Urinary bladder (tissue), 4 donors: ENCODE measurements at places on chromosomes 16 and 17.

DNA sequence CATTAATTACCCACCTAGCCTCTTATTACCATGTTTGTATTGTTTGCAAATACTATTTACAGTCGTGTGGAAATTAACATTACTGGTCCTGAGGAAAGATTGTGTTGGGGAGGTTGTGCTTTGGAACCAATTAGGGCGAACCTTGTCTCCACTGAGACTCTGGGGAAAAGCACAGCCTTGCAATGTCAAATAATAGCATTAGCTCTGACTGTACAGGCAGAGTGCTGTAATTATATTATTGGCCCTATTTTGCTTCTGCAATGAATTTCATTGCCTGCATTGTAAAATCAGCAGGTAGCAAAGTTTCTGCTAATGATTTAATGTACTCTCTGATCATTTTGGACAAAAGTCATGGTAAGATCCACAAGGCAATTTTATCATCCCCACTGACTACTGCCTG, 97.0 kb downstream of the WWOX start:
- no peak for DNase-seq

GRCh38 chr16:49704586-49705155, 151.2 kb downstream of the ZNF423 start:
- no peak for DNase-seq

- DNase-seq, result no peak
Observed at GRCh38 chr16:71974068-71974818, 26.0 kb downstream of the PKD1L3 start.

DNA sequence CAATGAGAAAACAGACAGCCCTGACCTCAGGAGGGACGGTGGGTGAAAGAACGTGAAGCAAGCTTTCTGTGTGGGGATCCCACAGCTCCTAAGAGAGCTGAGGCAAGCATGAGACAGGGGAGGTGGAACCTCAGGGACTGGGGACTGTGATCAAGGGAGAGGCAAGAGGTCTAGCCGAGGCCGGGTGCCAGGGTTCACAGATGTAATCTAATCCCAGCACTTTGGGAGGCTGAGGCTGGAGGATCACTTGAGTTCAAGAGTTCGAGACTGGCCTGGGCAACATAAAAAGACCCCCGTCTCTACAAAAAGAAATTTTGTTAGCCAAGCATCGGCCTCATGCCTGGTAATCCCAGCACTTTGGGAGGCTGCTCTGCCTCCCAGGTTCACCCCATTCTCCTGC, 4.5 kb upstream of the ADAM11 start:
- DNase-seq, result no peak

DNA sequence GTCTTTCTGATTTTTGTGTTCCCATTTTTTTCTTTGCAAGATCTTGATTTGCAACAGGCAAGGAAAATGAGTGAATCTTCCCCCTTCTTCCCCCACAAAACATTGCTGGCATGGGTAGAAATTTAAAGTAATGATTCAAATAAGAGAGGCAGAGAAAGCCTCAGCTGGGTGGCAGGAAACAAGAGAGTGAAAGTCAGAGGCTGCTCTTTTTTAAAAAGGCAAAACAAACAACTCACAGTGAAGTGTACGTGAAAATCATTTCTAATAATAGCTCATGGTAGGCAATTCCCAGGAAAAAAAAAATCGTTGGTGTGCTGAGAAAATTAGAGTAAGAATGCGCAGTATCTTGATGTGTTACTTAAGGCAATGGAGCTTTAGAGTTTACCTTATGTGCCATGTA, 229.5 kb downstream of the FTO start:
- DNase-seq, result no peak

DNA sequence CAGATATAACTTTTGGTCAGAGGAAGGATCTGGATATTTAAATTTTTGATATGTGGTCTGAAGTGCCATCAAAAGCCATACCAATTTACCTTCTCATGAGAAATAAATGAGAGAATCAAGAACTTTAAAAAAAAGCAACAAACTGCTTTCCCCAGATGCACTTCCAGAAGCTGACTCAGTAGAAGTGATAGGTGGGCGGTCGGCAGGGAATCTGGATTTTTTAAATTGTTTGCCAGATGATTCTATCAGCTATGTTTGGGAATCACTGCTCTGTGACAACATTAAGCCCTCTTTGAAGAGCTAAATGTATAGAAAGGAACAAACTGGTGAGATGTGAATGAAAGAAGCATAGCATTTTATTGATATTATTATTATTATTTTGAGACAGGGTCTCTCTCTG, 19.2 kb downstream of the CDH3 start:
- DNase-seq, result no peak

- DNase-seq, result no peak
Observed at GRCh38 chr16:503150-504071, 24.1 kb upstream of the CAPN15 start.

DNA sequence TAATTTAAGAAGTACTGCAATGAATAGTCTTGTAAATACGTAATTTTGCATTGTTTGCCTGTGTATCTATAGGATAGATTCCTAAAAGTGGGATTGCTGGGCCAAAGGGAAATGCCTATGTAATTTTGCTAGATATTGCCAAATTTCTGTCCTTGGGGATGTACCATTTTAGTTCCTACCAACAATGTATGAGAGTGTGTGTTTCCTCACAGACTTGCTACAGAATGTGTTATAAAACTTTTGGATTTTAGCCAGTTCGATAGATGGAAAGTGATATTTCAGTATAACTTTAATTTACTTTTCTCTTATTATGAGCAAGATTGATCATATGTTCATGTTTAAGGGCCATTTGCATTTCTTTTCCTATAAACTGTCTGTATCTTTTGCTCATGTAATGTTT, 8.3 kb downstream of the TANGO6 start:
- no peak for DNase-seq

DNA sequence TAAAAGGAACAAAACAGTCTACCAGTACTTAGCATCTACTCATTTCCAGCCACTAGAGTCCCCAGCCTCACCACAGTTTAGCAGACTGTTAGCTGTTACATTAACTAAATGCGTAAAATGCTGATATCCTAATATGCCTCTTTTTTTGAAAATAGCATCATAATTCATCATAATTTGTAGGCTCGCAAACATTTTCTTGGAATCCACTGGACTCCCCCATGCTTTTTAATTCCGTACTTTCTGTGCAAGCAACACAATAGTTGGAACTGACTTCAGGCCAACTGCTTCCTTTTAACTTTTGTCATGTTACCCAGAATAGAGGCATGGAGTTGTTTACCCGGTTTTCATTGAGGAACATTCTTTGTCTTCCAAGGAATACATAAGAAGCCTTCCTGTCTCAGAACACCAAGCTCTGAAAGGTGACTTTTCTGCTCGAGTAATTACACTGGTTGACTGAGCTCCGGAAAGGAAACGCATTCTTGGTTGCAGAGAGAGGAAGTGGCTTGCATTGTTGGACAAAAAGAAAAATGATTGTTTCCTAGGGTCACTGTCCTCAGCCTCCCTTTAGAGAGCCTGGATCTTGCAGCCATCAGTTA, 30.9 kb upstream of the SEC14L1 start:
- peak; percentile 55 for DNase-seq

GRCh38 chr16:88202207-88202745, 180.5 kb upstream of the ZNF469 start:
- no peak for DNase-seq

- no peak for DNase-seq
Observed at GRCh38 chr16:89101303-89102040, 7.8 kb downstream of the ACSF3 start.

GRCh38 chr17:70307430-70308225, 138.3 kb downstream of the KCNJ2 start:
- DNase-seq, result no peak

DNA sequence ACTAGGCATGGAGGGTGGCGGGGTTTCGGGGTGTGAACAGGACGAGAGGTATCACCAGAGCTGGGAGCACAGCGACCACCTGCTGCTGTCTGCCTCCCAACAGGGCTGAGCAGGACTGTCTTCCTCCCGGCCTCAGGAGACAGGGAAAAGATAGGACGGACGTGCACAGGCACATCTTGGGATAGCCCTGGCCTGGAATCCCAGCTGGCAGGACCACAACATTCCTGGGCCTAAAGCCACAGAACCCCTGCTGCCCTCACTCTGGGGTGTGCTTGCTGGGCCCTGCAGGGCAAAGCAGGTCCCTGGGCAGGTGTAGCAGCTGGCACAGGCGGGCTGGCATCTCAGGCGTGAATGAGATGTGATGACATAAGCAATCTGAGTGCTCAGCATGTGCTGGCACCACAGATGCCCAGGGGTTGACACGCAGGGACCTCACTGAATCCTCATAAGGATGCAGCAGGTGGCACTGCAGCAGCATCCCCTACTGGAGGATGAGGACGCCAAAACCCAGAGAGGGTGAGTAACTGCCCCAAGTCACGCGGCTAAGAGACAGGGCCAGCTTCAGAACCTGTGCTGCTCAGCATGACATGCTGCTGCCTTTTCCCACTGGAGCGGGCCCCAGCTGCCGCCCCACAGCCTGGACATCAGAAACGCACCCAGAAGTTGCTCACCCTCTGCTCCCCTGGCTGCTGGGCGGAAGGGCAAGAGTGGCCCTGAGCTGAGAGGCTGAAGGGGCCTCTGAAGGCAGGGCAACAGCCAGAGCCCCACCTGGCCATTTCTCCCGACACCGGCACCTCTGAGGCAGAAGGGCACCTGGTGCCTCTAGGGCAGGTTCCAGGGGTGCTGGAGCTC, 7.1 kb downstream of the CORO7 start:
- no peak for DNase-seq

GRCh38 chr16:48168075-48168474, 12.3 kb upstream of the ABCC12 start:
- no peak for DNase-seq

DNA sequence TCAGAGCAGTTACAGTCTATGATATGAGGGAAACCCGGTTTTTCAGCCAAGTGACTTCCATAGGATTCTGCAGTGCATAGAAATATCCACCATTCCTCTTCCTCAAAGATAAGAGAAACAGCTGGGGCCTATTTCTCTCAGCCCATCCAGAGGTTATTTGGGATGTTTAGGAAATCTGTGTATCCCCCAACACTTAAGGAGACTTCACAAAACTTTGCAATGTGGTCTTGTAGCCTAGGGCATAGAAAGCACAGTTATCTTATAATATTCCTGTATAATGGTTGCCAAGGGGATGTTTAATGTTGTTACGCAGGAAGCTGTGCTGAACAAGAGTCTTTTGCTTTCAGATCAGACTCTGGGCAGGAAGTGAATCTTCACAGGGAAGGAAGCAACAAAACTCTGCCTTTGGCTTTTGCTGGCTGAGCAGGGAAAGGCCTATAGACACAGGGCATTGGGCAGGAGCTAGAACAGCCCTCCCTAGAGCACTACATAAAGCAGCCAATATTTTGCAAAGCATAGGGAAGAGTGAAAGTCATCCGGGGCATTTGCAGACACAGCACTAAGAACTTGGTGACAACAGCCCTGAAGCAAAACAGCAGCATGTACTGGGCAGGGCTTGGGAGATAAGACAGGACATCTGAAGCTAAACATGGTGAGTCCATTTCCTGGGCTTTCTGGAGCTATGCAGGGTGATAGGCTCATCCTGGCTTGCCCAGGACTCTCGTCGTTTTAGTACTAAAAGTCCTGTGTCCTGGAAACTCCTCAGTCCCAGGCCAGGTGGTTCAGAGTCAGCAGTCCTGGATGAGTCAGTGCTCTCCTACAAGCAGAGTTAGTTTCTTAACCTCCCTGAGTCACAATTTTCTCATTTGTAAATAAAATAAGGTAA, 18.7 kb upstream of the BEAN1 start:
- DNase-seq, result peak; percentile 32

- DNase-seq, result no peak
Observed at GRCh38 chr16:72426386-72426785, 254.4 kb upstream of the PMFBP1 start.

DNA sequence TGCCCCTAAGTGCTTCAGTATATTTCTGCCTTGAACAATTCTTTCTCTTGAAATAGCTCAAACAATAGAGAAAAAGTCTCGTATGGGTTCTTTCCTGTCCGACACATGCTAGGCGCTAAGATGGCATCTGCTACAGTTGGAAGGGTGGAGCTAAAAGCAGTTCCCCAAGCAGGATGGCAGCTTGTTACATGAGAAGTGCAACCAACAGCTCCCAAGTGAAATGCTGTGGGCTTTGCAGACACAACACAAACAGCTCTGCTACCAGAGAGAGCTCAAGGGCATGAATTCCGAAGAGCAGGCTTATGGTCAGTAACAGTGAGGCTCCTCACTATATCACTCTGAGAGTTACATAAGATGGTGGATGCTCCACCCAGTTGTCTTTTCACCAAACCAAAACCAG, 83.8 kb downstream of the VPS53 start:
- no peak for DNase-seq

DNA sequence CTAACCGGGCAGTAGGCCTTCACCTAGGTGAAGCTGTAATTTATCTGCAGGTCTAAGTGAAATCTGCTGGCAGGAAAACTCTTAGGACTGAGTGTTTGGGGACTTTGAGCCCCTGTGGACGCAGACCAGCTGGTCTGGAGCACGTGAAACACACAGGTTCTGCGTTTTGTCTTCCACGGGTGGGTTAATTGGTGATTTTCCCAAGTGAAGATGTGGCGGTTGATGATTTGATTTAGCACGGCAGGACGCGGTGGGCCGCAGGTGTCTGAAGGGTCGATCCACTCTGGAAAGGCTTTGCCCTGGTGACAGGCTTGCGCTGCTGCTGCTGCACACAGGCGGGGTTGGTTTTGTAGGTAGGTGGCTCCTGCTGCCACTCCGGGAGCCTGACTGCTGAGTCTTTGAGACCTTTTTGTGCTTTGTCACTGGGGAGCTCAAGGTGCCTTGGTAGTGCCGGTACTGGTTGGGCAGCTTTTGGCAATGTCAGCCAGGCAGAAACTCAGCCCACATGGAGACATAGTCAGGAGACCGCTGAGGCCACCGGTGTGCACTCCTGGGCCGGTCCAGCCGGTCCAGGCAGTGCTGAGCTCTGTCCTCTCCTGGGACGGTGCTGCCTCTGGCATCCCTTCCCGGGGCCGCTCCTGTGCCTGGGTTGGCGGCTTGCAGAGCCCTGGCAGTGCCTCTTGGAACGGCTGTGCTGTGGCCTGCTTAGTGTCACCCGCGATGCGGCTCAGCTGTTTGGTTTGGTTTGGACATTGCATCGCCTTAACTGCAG, 2.3 kb downstream of the BAIAP2 start:
- DNase-seq, result no peak

DNA sequence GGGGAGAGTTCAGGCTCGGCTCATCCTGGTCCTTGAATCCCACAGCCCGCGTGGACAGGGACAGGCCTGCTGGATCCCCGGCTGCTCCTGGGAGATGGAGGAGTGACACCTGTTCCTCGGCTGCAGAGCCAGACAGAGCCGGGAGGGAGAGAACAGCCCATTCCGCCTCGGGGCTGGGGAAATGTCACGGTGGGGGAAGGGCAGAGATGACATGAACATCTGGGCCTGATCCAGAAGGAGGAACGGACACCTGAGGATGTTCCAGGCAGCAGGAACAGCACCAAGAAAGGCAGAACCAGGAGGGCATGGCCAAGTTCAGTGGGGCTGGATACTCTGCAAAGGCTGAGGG, 2.1 kb downstream of the ZNF764 start:
- no peak for DNase-seq

DNA sequence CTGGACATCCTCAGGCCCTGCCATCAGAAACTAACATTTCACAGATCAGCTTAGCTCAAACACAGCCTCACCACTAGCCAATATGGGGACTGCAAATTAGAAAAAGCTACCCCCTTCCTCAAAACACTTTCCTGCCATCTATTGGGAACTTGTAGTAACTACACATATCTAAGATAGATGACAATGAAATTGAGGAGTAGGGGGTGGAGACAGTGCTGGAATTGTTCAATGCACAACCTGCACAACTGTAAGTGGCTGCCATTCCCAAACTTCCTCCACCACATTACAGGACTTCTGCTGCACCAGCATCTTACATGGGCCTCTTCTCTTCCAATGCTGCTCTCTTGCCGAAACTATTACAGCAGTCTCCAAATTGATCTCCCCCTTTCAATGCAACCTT, 21.9 kb downstream of the AIPL1 start:
- DNase-seq, result no peak
